ENCODE measurements at places on chromosomes 3 and 15.

- no peak for DNase-seq
Measured at GRCh38 chr3:178671377-178671776, 135.1 kb downstream of the KCNMB2 start.

- DNase-seq, result no peak
Measured at GRCh38 chr15:100520132-100520921, 8.4 kb downstream of the CERS3 start.

GRCh38 chr3:56966104-56966503 lies 94.4 kb upstream of the SPATA12 start:
- DNase-seq, result no peak

DNA sequence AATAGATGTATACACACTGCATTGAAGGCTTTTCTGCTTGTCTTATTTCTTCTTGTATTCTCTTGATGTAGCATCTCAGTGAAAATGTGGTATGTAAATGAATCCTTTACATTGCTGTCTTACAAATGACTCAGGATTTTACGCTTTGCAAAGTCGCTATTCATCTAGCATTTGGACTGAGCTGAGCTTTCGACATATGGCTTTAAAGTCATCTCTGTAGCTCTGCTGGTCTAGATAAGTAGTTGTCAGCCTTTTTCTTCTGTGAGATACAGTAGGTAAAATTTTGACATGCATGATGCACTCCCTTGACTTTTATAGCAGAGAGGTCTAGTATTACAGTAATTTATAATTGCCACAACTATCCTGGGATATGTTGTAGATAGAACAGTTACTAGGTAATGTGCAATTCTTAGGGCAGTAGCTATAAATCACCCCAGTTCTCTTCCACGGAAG lies 16.8 kb downstream of the MEF2A start:
- DNase-seq, result no peak

- peak; percentile 57 for DNase-seq
Measured at GRCh38 chr15:78638658-78639314, 2.2 kb downstream of the CHRNB4 start.

DNA sequence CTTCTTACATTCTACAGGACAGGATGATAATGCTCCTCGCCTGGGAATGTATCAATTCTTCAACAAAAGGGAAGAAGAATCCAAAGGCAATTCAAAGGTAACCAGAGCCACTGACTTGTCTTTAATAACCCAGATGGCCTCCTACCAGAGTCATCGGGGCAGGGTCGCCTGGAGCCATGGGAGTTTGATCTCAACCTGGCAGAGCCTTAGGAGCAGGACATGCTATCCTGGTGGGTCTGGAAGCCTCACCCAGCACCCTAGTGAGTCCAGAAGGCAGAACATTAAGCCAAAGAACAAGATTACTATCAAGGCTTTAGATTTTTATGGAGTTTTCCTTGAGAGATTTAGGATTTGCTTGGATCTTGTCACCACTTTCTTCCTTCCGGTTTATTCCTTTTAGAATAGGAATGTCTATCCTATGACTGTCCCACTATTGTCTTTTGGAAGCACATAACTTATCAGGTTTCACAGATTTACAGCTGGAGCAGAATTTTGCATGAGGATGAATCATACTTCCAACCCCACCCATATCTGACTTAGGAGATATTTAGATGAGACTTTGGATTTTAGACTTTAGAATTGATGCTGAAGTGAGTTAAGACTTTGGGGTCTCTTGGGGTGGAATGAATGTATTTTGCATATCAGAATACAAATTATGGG lies 330.3 kb upstream of the GOLIM4 start:
- DNase-seq, result no peak

GRCh38 chr3:87553058-87553457 lies 276.7 kb upstream of the POU1F1 start:
- DNase-seq, result no peak

DNA sequence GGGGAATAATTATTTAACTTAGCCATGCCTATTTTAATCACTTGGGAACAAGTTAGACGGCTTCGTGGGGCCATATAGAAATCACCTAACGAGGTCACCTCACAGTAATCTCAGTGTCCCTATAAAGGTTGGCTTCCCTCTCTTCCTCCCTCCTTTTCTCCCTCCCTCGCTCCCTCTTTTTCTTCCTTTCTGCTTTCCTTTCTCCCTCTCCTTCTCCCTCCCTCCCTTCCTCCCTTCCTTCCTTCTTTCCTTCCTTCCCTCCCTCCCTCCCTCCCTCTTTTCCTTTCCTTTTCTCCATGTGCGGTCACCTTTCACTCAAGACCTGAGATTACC lies 206.1 kb upstream of the DPH6 start:
- DNase-seq, result no peak

DNA sequence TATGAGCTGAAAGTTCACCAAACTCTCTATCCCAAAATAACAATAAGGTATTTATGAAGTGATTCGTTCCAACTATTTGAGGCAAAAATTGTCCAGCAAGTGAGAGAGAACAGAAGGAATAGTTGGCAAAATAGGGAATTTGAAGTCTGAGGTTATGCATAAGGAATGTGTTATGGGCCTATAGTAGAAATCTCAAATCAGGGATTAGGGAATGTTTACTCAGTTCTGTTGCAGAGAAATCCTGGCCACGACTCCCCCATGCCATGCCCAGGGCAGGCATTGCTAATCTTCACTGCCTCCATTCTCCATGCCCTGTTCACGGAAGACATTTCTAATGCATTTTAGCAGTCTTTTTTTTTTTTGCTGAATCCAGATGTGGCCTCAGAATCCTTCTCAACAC lies 58.6 kb downstream of the FLNB start:
- no peak for DNase-seq

GRCh38 chr15:92610101-92610520 lies 45.5 kb downstream of the FAM174B start:
- no peak for DNase-seq

- no peak for DNase-seq
Measured at GRCh38 chr3:187473778-187474406, 105.7 kb downstream of the RTP4 start.

Data from stimulated activated CD4-positive, alpha-beta T cell treated with anti-CD3 and anti-CD28 coated beads, Interleukin-2, amount 100 ng/mL, for 24 hours (primary cell).